ENCODE measurements at places on chromosomes 4 and X. TPM values are rescaled to one million over a fixed set of nuclear protein-coding genes. Genes with fewer than 3 reads are reported as not detected.

ZNF280C gene
- 2.6 TPM for total RNA-seq

TBCK gene
- total RNA-seq: 33.2 TPM

FAAH2 gene
- total RNA-seq: 0.14 TPM

RELL1 gene
- 143 TPM for total RNA-seq

NRK gene
- total RNA-seq: 2.1 TPM

SLC2A9 gene
- total RNA-seq: 0.43 TPM

CBR4 gene
- 9.4 TPM for total RNA-seq

TIMM17B gene
- 35.5 TPM for total RNA-seq

PPEF1 gene
- total RNA-seq: not detected

FGFBP1 gene
- not detected for total RNA-seq

NWD2 gene
- total RNA-seq: not detected
